Activated CD4-positive, CD25-positive, alpha-beta regulatory T cell treated with anti-CD3 and anti-CD28 coated beads, Interleukin-2, amount 50 U/mL, for 16 hours (primary cell): ENCODE measurements at places on chromosomes 3 and 15.

- no peak for DNase-seq
These were observed 43.1 kb downstream of the BTLA start for GRCh38 chr3:112456147-112456546.

- DNase-seq, result no peak
These were observed 888 bp downstream of the TMOD3 start for GRCh38 chr15:51830276-51830806.

DNA sequence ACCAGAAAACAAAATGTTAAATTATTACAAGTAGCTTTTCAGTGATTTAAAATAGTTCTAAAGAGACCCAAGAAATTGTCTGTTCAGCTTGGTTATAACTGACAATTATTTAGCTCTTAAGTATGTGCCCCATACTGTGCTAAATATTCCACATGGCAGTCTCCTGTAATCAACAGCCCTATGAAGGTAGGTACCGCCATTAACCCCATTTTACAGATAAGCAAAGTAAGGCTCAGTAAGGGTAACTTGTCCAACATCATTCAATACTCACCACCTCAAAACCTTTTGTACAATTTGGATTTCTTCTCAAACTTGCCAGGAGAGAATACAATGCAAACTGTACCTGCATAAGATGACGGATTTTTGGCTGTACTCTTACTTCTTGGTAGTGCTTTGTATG, 33.9 kb downstream of the ADPGK start:
- no peak for DNase-seq

DNA sequence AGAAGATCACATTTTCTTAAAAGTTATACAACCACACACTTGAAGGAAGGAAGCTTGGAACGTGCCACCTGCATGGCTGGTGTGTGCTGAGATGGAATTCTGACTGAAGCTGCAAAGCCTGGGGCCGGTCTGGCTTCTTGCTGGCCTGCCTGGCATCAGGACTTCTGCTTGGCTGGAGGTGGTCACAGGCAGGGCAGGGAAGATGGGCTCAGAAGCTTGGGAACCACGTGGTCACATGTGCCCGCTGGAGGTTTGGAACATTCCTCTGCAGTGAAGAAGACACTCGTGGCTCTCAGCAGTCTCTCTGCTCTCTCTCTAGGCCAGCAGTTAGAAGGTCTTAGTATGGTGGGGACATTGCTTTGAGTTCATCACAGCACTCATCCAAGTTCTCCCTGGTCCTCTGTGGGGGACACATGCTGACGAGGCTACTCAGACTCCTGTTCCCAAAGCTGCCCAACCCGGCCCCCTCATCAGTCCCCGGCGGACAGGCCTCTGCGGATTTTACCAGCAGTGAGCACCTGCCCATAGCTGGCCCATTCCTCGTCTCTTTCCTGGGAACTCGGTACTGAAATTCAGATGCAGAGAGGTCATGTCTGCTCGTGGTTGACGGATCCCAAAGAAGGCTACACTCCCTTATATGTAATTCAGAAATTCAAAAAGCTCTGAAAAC, 229.0 kb downstream of the ADAMTS17 start:
- DNase-seq, result no peak

DNA sequence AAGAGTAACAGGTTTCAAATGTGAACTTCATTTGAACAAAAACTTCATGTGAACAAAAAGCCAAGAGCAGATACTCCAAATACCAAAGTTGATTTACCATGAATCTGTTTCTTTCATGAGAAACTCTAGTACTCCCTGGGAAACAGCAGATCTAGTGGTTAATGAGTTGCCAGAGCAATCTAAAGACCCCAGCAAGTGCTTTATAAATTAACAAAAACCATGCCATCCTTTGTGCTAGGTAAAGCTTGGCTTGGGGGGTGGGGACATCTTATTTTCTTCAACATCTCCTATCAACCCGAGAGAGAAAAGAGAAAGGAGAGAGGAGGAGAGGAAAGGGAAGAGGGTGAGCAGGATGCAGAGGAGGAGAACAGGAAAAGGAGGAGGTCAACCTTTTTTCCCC, 100.7 kb downstream of the TBL1XR1 start:
- no peak for DNase-seq

GRCh38 chr15:87704276-87704675, 552.3 kb downstream of the NTRK3 start:
- no peak for DNase-seq

- DNase-seq, result no peak
These were observed 288.1 kb downstream of the EPHB1 start for GRCh38 chr3:135083179-135083578.

DNA sequence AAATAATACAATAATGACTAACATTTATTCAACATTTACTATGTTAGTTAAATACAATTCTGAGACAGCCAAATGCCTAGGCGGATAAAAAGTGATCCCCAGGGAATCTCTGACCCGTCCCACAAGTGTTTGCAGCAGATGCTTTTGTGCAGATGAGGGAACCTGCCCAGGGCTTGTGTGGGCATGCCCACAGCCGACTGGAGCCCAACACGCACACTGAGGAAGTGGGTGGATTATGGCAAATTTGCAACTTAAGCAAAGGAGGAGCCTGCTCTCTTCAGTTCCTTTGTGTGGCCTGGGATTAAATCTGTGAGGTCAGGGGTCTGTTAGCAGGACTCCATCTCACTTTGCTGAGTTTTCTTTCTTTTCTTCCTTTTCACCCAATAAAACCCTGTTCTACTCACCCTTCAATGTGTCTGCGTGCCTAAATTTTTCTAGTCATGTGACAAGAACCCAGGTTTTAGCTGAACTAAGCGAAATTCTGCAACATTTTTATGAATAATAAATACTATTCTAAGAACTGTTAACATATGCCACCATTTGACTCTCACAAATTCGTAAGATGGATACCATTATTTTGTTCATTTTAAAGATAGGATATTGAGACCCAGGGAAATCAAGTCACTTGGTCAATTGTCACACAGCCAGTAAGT, 13.9 kb upstream of the RTP1 start:
- no peak for DNase-seq

DNA sequence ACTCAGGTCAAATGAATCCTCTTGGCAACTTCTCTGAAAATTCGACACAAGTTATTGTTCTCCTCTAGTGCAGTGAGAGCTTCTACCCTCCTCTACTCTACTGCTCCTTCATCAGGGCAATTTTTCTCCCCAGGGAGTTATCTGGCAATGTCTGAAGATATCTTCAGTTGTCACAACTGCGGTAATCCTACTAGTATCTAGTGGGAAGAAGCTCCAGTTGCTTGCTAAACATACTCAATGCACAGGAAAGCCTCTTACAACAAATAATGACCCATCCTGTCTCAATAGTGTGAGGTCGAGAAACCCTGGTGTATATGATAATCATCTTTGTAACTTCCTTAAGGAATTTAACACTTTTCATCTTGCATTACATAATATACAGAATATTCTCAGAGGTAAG, 1147.6 kb downstream of the IGSF11 start:
- DNase-seq, result no peak

GRCh38 chr3:149377408-149378364, at the start of gene TM4SF1:
Gene TM4SF1, minus strand, starts transcription at chr3:149377649. Its CDS starts 102 bp downstream, at chr3:149377547.
- DNase-seq, result no peak

- no peak for DNase-seq
These were observed 81.7 kb downstream of the CEP63 start for GRCh38 chr3:134567605-134568004.

DNA sequence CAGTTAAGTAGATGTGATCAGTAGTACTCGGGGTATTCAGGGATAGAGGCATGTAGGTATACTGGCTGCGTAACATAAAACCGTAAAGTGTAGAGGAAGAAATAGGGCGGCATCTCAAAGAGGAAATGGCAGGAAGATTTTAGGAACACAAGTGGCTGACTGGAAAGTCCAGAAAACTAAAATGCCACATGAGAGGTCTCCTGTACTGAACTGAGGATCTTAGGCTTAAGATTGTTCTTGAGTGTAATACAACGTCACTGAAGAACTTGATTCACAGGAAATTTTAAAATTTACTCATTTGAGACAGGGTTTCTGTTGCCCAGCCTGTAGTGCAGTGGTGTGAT, 2.3 kb upstream of the LMLN start:
- DNase-seq, result no peak

DNA sequence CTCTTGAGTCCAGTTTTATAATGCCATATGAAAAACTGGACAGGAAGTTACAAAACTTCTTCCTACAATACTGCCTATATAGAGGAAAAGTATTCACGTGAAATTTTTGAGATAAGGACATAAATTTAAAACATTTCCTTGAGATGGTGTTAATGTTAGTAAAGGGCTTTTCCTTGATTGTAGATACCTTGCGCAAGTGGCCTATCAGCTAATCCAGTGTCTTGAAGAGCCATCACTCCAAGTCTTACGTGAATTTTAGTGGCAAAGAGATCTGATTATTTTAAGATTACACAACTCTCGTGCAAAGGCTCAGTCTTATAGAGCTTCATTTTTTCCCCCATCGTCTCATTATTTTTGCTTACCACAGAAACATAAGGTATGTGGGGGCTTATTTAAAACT, 18.4 kb downstream of the C3orf38 start:
- DNase-seq, result no peak

- DNase-seq, result no peak
These were observed 1.6 kb downstream of the OXTR start for GRCh38 chr3:8767667-8768363.

- no peak for DNase-seq
These were observed 30.8 kb upstream of the MAGEF1 start for GRCh38 chr3:184742676-184743135.

- DNase-seq, result no peak
These were observed 15.7 kb upstream of the RPS27L start for GRCh38 chr15:63172851-63173451.

GRCh38 chr3:47601281-47601680, 22.6 kb upstream of the CSPG5 start:
- DNase-seq, result no peak

DNA sequence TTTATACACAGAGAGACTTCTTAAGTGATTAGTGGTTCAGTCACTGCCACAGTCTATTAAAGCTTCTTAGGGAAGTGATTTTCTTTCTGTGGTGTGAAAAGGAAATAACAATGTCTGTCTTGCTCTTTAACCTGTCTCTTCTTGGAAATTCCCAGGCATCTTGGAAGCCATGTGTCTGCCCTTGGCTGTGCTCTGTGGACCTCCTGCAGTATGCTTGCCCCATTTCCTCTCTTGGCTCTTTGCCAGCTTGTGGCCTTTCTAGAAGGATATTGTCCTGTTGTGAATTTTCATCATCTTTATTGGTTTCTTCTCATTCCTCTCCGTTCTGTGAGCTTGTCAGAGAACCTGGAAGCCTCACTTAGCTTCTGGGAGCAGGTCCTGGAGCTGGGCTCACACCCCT, 338.4 kb upstream of the C2CD4B start:
- DNase-seq, result no peak

GRCh38 chr15:38130205-38130567, 122.5 kb upstream of the SPRED1 start:
- DNase-seq, result no peak

DNA sequence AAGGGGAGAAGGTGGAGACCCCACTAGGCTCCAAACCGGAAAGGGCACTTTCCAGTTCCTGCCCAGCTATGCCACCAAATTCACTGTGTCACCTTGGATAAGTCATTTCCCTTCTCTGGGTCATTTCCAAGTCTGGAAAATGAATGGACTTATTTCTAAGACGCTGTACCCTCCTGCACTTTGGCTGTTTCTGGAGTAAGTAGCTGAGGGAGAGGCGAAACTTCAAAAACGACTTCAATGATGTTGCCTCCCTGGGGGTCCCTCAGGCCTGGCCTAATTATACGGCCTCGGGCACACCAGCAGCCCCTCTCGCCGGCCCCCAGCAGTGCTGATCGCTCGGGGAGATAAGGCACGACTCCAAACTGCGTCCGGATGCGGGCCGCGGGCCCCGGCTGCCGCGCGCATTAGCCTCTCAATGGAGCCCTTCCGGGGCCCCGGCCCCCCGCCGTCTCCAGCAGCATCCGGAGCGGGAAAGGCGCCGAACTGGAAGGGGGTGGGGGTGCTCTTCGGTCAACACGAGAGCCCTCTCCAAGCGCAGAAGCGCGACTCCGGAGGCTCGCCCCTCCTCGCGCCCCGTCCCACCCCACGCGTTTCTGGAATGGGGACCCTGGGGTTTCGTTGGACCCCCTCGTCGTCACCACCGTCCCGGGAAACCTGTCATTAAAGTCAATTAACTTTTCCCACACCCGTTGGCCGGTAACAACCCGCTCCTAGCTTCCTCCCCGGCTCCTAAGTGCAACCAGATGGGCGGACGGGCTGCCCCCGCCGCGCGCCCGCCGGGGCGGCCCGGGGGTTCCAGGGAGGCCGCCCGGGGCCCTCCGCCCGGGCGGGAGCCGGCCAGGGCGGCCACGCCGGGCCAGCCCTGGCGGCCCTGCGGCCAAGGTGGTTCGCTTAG, 4.8 kb downstream of the HES1 start:
- DNase-seq, result no peak

DNA sequence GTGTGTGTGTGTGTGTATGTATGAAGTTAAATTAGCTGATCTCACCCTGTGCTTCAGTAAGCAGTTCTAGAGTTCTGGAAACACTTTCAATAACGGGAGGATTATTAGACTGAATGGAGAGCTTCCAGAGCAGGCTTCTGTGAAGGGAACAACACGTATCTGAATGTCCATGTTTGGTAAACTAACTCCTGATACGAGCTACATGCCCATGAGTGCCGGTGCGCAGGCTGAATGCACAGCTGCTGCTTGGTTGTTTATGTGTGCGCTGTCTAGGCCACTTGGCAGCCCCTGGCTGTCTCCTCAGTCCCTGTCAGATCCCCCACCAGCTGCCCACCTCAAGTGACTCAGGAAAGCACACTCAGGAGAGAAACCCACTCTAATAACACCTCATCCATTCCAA, 137.0 kb downstream of the EPHB1 start:
- no peak for DNase-seq

- no peak for DNase-seq
These were observed 72.3 kb upstream of the ICE2 start for GRCh38 chr15:60551147-60551780.

- no peak for DNase-seq
These were observed 2.3 kb upstream of the CCR2 start for GRCh38 chr3:46351646-46352045.

DNA sequence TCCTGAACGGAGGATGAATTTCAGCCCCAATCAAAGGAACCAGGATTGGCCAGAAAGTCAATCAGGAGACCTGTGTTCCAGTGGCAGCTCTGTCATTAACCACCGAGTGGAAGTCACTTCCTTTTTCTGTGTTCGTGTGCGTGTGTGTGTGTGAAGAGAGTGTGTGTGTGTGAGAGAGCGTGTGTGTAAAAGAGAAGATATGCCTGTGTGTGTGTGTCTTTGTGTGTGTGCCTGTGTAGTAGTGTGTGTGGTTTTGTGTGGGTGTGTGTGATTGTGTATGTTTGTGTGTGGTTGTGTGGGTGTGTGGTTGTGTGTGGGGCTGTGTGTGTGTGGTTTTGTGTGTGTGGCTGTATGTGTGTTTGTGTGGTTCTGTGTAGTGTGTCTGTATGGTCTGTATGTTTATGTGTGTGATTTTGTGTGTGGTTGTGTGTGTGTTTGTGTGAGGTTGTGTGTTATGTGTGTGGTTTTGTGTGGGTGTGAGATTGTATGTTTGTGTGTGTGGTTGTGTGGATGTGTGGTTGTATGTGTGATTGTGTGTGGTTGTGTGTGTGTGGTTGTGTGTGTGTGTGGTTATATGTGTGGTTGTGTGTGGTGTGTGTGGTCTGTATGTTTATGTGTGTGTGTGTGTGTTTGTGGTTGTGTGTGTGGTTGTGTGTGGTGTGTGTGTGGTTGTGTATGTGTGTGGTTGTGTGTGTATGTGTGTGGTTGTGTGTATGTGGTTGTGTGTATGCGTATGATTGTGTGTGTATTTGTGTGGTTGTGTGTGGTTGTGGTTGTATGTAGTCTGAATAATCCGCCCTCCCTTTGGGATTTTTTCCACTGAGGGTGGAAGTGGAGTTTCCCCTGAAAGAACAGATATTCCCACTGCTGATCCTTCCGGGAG, 314.4 kb downstream of the SHQ1 start:
- no peak for DNase-seq

- no peak for DNase-seq
These were observed 60.4 kb upstream of the TRPM1 start for GRCh38 chr15:31161951-31162350.
